ENCODE measurements at places on chromosomes 13 and 19.

- DNase-seq, result no peak
These were observed 38.3 kb downstream of the ANKRD10 start for GRCh38 chr13:110876609-110877008.

DNA sequence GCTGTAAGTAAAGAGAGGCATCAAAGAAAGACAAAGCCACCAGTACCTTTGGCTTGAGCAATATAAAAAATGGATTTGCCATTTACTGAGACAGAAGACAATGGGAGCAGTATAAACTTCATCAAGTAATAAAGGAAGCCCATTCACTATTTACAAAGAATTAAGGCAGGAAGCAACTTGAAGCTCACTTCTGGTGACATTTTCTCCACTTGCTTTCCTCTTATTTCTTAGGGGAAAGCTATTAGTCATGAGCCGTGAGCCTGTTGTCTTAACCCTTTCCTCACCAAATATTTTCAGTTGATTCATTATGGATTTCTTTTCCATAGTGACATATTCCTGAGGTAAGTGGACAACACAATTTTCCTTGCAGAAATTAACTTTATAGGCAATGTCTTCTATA is 156.8 kb downstream of the DNAJC3 start:
- no peak for DNase-seq

DNA sequence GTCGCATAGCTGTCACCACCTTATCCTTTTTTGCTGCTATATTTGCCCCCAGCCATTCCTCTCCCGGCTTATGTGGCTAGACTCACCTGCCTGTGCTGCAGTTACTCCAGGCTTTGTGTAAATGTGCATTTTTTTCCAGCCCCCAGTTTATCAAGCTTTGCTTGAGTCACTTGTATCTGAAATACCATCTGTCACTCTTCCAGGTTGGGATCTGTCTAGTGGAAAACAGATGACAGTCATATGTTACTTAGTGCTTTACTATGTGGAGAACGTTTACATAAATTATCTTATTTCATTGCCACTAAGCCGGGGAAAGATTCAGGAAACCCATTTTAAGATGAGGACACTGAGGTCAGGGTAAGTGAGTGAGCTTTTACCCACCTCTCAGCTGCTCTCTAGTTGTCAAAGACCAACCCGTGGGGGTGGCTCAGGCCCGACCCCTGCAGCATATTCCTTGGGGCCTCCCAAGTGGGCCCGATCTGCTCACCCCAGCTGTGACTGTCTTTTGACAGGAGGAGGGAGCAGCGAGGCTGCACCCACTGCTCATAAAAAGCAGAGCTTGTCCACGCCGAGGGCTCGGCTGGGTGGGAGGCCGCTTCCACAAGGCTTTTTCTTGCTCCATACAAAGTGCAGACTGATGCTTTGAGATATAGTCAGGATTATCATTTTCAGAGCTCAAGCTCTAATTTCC is 7.2 kb downstream of the GJB2 start:
- DNase-seq, result no peak

- DNase-seq, result no peak
These were observed 75.6 kb downstream of the ATP8A2 start for GRCh38 chr13:25447396-25447795.

DNA sequence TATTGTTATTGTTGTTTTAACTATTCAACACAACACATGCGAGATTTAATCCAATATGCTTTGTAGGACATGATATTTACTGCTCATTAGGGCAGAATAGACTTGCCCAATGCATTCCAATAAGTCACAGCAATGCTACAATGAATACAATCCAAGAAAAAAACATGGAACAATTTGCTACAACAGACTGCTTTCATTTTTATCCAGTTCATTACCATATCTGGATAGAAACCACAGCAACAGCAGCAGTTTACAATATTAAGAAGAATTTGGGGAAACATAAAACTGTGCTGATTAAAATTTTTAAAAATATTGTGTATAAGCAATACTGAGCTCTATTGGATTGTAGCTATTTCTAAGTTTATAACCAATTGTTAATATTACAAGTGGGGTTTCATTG is 833.0 kb downstream of the DIAPH3 start:
- DNase-seq, result no peak

GRCh38 chr19:51333836-51334460 is 8.0 kb downstream of the VSIG10L start:
- no peak for DNase-seq

DNA sequence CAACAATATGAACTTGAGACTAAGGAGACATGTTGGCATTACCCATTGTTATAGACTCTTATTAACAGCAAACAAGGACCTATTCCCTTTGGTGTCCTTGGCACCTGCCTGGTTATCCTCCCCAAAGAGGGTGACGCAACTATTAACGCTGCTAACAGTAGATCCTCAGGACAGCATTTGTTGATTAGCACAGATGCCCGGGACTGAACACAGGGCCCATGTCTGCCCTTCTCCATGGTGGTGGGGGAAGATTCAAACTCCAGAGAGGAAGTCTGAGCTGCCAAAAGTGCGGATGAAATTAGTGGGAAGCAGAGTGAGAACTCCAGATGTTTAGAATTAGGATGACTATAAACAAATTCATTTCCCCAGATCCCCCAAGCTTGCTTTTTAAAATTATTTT is 101.2 kb upstream of the RAP2A start:
- DNase-seq, result no peak

DNA sequence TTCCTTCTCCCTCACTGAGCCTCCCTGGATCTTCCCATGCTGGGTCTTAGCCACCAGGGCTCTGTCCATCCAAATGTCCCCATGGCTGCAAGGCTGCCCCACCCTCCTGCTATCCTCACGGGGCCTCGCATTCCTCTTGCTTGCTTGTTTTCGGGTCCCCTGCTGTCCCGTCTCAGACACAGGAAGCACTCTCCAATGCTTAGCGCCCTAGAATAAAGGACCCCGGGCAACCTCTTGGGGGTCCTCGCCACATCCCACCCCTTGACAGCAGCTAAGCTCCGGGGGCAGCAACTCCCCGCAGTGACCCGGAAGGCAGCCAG is 23.7 kb downstream of the SH3GL1 start:
- no peak for DNase-seq

GRCh38 chr13:20491926-20492435 is 33.7 kb downstream of the CRYL1 start:
- no peak for DNase-seq

DNA sequence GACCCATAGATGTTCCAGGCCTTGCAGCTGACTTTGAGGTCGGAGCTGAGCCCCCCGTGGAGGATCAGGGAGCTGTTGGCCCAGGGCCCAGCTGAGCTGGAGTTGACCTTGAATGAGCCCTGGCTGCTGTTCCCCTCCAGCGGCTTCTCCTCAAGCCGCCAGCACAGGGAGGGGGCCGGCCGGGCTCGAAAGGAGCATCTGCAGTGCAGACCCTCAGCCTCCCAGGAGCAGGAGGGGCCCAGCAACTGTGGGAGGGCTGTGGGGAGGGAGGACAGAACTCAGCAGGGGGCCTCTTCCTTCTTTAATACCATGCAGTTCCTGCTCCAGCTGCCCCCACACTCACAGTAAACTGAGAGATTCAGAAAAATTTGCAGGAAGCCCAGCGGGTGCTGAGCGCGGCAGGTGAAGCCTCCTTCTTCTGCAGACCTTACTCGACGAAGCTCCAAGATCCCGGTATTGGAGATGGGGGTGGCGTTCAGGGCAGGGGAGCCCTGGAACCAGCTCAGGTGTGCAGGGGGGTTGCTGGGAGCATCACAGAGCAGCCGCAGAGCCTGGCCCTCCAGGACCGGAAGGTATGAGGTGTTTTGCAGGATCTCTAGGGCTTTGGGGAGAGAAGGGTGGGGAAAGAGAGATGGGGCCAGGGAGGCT is 2.6 kb downstream of the SIGLEC5 start:
- DNase-seq, result no peak

DNA sequence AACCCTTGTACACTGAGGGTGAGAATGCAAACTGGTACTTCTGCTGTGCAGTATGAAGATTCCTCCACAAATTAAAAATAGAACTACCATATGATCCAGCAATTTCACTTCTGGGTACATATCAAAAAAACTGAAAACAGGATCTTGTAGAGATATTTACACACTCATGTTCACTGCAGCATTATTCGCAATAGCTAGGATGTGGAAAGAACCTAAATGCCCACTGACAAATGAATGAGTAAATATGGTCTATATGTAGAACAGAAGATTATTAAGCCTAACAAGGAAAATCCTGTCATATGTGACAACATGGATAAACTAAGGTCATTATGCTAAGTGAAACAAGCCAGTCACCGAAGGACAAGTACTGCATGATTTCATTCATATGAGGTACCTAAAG is 304.7 kb downstream of the ENOX1 start:
- no peak for DNase-seq

- DNase-seq, result peak; percentile 80
These were observed at the start of gene MYH14 for GRCh38 chr19:50203281-50204080. TSS of gene MYH14 (plus strand) at chr19:50203622. CDS start at chr19:50210366, 6,744 bp downstream.

GRCh38 chr19:49347835-49348234 is 12.6 kb downstream of the CD37 start:
- no peak for DNase-seq

DNA sequence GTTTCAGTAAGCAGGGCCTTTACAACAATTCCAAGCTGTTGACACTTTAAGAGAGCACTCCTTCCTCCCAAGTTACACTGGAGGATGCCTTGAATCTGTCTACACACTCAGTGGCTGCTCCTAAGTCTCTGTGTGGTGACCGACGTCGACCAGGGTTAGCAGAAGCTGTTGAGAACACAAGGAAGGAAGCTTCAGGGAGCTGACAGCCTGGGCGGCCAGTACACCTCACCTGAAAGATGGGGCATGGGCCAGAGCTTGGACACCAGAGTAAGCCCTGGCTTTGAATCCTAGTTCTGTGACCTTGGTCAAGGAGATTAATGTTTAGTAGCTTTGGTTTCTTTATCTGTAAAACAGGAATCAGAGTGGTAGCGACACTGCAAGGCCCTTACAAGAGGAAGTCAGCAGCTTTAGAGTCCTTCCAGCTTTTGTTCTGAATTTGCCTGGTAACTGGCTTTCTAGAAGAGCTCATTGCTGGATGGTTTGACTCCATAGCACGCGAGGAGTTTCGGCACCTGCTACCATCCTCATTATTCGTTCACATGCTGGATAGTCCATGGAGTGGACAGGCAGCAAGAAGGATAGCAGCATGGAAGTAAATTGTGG is 214.2 kb downstream of the FGF9 start:
- DNase-seq, result no peak

DNA sequence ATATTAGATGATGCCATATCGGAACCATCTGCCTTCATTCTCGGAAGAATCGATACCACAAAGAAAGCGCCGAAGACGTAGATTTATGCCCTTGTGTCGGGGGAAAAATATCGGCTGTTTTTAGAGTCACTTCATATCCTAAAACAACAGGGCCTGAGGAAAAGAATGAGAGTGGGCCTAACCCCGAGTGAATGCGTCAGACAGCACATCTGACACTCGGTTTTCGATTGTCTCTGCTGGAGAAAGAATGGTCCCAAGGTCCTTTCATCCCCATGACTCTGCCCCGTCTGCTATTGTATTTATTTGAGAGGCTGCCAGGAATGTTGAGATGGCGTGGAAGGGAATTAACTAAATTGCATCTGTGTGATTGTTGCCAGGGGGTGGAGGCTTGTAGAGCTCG is 46.1 kb downstream of the CHST8 start:
- DNase-seq, result no peak

GRCh38 chr13:79455331-79455730 is 25.6 kb upstream of the NDFIP2 start:
- DNase-seq, result no peak

DNA sequence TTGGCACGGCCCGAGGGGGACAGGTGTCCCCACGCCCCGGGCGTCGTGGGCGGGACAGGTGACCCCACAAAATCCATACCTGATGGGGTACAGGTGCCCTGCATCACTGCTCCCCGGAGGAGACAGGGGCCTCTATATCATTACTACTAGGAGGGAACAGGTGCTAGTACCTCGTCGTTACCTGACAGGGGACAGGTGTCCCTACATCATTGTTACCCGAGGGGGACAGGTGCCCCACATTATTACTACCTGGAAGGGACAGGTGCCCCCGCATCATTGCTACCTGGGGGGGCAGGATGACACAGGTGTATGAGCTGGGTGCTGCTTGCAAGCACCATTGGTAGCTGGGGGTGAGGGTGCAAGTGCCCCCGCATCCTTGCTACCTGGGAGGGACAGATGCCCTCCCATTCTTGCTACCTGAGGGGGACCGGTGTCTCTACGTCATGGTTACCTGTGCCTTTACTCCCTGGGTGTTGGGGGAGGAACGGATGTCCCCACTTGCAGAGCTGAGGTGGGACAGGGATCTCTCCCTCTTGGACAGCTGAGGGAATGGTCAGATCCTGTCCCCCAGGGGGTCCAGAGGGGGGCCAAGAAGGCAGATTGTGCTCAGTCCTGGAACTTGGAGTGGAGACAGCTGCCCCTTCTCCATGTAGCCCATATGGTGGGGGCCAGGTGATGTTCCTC is 620 bp downstream of the CRTC1 start:
- no peak for DNase-seq

GRCh38 chr19:32220951-32221350 is 124.5 kb upstream of the ZNF507 start:
- DNase-seq, result no peak

DNA sequence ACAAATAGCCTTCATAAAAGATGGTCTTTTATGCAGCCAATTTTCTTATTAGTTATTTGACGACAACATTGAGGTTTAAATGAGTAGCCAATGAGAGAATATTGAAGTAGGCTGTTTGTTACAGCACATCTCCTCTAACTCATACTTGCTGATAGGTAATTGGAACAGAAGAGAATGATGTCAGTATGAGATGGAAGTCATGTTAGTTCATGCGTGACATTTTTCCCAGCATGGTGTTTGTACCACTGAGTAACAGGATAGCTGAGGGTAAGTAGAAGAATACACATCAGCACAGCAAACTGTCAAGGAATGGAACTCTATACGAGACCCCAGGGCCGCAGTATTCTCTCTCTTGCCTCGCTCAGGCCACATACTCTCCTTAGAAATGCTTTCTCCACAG is 37.2 kb downstream of the COL4A2 start:
- no peak for DNase-seq

GRCh38 chr13:80712026-80712425 is 371.1 kb upstream of the SPRY2 start:
- no peak for DNase-seq

- DNase-seq, result no peak
These were observed 70.1 kb downstream of the CAB39L start for GRCh38 chr13:49373716-49374115.

DNA sequence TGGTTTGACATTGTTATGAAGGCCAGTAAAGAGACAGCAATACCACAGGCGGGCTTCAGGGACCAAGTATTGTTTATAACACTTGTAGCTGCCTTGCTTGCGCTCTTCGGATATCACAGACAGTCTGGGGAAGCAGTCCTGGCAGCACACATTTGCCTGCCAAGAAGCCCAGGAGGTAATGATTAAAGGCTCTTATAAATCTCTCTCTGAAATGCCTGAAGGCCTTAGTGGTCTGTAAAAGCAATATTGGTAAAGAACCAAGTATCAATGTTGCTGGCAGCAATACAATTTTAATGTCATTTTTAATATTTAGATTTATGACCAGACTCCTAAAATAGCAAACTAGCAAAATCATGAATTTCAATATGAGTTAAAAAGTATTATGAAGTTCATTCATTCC is 1312.4 kb downstream of the PCDH9 start:
- no peak for DNase-seq
